ENCODE measurements at places on chromosomes 1 and 21. TPM values are rescaled to one million over a fixed set of nuclear protein-coding genes. Genes with fewer than 3 reads are reported as not detected.

The C1orf94 gene
- total RNA-seq: not detected

The EPHB2 gene
- total RNA-seq: 152 TPM

The ATP6V1G3 gene
- total RNA-seq: not detected

The ELAVL4 gene
- not detected for total RNA-seq

The TEX38 gene
- not detected for total RNA-seq

The ECM1 gene
- 5.4 TPM for total RNA-seq

The AMY1C gene
- not detected for total RNA-seq

Measured in transverse colon (tissue), 4 donors.